ENCODE measurements at places on chromosomes 16 and 17.

DNA sequence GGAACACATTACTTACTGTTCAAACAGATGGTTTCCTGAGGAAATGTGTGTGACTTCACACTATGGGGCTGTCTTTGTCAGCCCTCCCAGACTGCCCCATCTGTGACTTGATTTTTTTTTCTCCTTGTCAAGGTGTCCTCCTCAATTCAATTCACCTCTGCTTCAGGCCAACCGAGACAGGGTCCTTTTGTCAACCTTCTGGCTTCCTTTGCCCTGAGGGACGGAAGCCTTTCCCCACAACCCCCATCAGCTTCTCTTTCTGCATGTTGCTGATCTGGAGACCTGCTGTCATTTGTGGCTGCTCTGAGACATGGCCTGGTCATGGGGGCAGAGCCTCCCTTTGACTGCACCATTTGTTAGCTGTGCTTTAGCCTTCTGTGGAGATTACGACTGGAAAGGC is 21.3 kb upstream of the RGS9 start:
- DNase-seq, result peak; percentile 42

- DNase-seq, result no peak
Observed at GRCh38 chr16:57754354-57755060, 18.9 kb downstream of the KATNB1 start.

DNA sequence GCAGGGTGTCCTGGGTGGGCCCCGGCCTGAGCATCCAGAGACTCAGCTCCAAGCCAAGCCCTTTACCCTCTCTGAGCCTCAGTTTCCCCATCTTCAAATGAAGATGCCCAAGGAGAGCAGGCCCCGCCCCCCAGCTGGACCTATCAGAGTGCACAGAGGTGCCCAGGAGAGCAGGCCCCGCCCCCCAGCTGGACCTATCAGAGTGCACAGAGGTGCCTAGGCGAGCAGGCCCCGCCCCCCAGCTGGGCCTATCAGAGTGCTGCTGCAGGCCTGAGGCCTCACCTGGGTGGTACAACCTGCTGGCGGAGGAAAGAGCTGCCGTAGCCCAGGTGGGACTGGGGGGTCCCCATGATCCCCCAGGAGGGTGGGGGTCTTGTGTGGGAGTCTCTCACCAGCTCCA is 3.4 kb upstream of the SSTR5 start:
- DNase-seq, result no peak

GRCh38 chr16:2882650-2883457 is at the start of gene FLYWCH2:
FLYWCH2 (plus strand) TSS chr16:2883215; CDS start chr16:2896450, 13,235 bp downstream.
- DNase-seq, result peak; percentile 99

DNA sequence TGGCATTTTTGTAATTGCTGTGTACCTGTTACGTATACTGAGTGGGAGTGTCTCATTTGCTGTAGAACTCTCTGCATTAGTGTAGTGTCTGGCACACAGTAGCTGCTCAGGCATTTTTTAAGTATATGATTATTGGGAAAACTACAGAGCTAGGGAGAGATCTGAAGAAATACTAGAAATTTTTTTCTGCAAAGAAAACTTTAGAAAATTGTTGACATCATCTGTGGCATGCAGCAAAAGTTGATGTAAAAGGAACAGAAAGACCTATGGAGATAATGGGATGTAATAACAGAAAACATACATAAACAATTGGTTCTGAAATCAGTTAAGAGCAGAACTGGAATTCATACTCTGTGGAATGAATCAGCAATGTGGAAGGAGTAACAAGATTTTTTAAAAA is 11.6 kb downstream of the CLTC start:
- no peak for DNase-seq

DNA sequence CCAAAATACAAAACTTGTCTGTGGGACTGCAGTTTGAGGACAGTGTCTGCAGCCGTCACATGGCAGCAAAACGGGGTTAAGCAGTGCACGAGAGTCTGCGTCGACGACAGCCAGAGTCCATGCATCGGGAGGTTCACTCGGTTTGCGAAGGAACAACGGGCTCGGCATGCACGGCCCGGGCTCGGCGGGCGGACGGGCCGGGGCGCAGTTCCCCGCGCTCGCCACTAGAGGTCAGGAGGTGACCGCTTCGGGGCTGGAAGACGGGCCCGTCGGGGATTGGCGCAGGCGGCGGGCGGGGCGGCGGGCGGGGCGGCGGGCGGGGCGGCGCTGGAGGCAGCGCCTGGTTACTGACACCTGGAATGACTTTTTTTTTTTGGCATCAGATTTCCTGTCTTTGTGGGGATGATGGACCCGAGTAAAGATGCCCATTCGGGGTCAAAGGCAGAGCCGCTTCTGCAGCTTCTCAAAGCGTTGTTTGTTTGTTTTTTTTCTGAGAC is 6.5 kb downstream of the SCGB1C2 start:
- DNase-seq, result peak; percentile 83

All from dermis blood vessel endothelial cell (primary cell).